ENCODE measurements at places on chromosomes 6 and 20.
A peak's percentile ranks its signal among the peaks of the same experiment; 100 is the strongest.

DNA sequence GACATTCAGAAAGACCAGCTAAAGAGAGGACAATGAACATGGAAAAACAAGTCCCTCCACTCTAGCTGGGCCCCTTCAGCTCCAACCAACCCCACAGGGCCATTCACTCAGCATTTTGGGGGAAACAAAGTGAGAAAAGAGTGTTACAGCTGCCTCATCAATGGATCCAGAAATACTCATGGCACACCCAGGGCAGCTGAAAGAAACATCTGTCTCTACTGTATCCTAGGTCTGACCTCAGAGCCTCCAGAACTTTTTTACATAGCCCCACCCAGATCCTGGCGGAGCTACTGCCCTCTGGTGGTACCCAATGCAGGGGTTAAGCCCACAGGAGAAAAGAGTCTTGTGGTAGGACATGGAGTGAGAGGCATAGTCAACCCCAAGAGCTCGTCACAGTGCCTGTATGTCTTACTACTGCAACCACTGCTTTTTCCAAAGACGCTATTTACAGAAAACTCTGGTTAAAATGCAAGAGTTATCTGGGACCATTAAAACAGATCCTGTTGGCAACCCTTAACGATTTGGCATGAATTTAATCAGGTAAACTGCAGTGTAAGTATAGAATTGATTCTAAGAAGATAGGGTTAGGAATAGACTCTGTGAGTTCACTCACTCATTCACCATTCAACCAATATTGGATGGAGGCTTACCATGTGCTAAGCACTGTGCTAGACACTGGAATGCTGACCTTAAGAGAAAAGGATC lies 37.4 kb upstream of the FAM83C start:
- DNase-seq = no peak

DNA sequence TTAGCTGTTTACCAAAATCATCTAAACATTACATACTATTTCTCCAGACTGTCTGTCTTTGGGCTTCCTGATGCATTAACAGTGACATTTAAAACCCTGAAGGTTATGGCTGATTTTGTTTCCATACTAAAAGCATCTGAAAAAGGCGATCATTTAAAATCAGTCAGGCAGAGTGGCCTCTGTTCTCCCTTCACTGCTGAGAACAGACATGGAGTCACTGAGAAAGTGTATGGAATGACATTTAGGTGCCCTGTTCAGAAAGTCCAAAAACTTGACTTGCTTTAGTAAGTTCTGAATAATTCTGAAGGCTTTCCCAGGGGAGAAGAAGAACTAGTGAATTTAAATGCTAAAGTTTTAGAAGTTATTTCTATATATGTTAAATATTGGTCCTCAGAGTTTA lies 83.0 kb downstream of the MAP7 start:
- no peak for DNase-seq

DNA sequence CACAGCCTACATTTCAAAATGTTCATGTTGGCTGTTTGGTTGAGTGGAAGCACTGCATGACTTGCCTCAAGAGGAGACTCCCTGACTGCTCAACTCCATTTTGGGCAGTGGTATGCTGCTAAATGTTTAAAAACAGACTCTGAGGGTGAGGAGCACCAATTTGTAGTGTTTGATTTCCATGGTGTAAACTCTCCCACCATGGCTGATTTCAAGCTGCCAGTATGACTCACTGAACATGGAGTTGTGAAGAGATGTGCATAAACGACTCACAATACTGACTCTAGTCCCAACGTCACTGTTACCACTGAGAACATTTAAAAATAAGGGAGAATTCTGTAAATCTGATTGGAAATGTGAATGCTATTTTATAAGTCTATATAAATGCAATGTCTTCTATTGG lies 70.4 kb downstream of the BACH2 start:
- no peak for DNase-seq

DNA sequence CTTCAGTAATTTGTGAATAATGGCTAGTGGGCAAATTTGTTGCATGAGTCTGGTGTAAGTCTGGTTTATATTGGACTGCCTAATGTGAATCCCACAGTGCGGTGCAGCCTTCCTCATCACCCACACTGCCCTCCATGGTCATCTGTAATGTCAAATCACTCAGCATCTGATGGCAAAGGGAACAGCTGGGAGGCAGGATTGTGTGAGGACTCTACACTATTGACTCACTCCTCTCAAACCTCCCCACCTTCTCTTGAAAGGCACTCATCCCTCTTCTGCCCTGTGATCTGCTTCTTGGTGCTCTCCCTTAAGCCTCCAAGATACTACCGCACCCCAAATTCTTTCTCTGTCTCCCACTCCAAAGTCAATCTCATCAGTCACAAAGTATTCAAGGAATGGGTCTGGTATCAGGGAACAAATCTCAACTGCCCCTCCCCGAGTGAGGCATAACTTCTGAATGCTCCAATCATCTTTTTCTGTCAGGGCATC lies 146.0 kb upstream of the BEND6 start:
- DNase-seq = no peak

- peak; percentile 17 for DNase-seq
Observed at GRCh38 chr20:5448449-5449118, 131.8 kb upstream of the PROKR2 start.

DNA sequence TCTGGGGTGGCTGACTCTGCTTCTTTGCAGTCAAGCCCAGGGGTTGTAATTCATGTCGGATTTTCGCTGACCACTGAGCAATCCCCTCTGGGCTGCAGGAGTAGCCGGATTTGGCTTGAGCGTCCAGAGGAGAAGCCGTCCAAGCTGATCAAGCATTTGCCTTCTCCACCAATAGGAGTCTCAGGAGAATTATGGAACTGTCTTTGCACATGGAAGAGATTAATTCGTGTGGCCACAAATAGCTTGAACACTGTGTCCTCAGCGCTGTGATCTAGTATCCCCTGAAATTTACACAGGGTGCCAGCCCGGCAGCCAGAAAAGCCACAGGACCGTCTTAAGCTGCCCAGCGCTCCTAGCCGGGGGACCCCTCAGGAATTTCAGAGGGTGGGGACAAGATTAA lies 37.1 kb downstream of the EYA2 start:
- peak; percentile 11 for DNase-seq

DNA sequence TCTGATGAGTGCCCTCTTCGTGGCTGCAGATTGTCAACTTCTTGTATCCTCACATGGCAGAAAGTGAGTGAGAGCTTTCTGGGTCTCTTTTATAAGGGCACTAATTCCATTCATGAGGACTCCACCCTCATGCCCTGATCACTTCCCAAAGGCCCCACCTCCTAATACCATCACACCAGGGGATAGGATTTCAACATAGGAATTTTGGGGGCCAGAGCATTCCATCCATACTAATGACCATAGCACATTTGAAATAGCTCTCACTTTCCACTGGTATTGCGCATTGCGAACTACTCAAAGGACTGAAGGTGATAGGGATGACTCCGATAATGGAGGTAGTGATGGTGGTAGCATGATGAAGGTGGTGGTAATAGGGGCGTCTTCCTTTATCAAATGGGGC lies 324.3 kb downstream of the PRL start:
- DNase-seq = no peak

DNA sequence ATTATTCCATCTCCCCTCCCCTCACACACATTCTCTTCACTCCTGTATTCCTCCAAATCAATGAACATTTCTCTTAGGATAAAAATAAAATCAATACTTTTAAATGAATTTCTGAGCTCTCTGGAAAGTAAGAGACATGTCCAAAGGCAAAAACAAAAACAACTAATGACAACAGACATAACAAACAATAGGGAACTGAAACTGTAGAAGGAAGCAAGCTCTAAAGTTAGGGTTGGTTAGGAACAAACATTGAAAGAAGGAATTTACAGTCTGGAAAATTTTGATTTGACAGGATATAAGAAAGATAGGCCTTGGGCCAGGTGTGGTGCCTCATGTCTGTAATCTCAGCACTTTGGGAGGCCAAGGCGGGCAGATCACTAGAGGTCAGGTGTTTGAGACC lies 17.5 kb upstream of the MYCT1 start:
- no peak for DNase-seq

DNA sequence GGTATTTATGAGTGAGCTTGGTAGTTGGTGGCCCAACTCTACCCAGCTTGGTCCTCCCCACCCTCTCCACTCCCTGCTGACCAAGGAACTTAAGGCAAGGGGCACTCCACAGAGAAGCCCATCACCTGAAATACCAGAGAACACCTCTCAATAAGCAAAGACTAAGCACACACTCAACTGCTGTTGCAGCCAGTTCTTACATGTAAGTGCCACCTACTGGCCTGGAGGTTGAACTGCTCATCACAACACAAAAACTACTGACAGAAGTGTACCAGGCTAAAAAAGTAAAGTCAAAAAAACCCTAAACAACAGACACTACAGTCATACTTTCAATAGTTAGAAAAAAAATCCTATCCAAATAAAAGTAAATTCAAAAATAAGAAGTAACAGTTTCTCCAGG lies 146.2 kb downstream of the FAM83B start:
- no peak for DNase-seq

- no peak for DNase-seq
Observed at GRCh38 chr6:54465649-54466300, 157.5 kb downstream of the TINAG start.

DNA sequence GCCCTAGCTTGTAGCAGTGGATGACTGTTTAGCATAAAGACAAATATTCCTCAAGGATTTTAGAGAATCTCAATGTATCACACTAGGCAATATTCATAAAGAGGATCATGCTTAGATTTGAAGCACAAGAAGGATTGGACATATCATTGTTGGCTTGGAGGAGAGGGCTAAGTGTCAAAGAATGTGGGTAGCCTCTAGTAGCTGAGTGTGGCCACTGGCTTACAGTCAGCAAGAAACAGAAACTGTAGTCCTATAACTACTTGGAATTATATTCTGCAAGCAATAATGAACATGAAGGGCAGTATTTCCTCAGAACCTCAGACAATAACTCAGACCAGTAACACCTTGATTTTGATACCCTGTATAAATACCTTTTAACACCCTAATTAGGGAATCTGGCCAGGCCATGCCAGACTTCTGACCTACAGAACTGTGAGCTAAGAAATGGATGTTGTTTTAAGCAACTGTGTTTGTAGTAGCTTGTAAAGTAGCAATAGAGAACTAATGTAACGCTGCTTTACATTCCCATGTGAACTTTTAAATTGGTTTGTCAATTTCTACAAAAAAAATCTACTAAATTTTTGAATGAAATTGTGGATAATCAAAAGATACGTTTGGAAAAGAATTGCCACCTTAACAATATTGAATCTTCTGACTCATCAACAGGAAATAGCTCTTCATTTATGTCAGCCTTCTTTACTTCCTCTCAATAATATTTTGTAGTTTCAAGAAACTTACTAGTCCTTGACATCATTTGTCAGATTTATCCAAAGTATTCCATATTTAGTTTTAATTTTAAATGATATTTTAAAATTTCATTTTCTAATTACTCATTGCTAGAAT lies 65.2 kb upstream of the RSPO3 start:
- DNase-seq = no peak

DNA sequence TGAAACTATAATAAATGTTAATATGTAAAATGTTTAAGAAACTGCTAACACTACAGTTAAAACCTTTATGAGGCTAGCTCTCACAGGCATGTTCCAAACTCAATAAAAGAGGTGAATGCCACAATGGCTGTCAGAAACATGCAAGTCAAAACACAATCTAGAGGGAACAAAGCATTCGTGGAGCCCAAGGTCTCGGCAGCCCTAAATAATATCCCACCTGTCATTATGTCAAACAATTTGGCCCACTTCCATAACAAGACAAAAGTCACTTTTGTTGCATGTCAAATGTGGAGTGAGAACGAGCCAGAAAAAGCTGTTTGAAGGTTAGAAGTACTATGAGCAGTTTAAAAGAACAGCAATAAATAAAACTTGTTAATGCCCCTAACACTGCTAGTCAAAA lies 181.9 kb downstream of the GMDS start:
- DNase-seq = no peak

DNA sequence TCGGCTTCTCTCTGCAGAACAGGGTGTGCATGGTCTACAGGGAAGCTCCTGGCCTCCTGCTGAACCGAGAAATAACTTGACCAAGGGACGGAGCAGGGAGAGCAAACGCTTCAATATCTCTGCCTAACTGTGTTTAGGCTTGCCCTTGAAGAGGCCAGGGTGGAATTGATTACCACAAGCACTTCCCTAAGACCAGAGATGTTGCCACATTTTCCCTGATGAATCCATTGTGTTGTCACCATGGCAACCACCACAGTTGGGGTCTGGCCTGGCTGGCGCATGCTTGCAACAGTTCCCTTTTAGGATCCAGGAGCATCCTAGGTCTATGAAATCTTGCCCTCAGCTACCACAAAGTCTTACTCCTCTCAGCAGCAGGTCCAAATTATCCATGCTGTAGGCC lies 213.5 kb upstream of the SULF2 start:
- DNase-seq = no peak

DNA sequence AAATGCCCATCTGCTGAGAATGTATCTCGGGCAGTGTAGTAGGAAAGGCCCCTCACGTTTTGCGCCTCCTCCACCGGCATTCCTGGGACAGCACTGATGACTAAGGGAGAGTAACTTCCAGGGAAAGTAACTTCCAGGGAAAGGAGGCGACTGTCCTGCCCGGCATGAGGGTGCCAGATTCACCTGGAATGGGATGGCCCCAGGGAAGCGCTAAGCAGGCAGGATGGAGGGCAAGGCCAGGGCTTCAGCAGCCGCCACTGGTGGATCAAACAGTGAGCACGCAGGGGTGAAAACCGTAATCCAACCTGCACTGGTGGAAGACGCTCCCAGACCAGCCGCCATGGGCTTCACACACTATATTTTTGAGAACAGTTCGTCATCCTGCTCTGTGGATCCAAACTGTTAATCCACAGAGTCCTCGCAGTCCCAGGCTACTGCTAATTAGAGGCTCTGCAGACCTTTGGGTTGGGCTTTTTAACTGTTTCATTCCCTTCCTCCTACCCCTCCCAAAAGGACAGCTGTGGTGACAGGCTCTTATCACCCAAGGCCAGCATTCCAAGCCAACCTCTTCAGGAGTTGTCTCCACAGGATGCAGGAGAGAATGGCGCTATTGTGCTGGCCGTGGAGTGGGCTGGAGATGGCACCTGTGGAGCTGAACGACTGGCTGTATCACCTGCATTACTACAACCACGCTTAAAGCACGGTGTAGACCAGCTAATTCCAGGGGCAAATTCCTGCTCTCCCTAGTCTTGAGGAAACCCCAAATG lies 178.9 kb downstream of the DLL1 start:
- DNase-seq = no peak

GRCh38 chr6:161094955-161095354 lies 103.4 kb downstream of the MAP3K4 start:
- DNase-seq = no peak

GRCh38 chr6:117548797-117549301 lies 53.5 kb downstream of the GOPC start:
- DNase-seq = no peak

GRCh38 chr6:116371120-116371917 lies 572 bp downstream of the DSE start:
- peak; percentile 56 for DNase-seq

Measured in C1 segment of cervical spinal cord (tissue), 14 donors.